ENCODE measurements at places on chromosomes 2 and 18.

DNA sequence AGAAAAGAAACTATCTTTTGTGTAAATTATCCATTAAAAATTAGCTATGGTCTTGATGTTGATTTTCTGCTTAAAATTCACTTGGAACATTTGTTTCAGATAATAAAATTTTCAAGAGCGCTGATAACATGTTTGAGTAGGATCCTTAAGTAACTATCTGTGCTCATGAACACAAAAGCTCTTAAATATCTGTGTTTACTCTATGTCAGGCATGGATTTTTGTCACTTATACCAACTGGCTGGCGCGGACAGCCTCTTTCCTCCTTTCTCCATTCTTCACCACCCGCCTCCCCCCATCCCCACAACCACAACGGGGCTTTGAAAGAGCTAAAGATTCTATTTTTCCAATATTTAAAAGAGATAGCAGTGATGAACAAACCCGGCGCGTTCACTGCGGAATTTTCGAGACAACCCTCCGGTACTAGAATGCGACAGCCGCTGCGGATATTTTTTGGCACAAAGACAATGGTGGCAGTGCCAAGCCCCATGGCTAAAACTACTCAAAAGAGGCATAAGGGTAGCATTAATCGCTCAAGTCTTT lies 181.5 kb downstream of the TCF4 start:
- DNase-seq, result no peak

GRCh38 chr2:163343316-163343715 lies 392.5 kb downstream of the FIGN start:
- DNase-seq, result no peak

GRCh38 chr18:37662546-37663339 lies 97.1 kb upstream of the CELF4 start:
- no peak for DNase-seq

DNA sequence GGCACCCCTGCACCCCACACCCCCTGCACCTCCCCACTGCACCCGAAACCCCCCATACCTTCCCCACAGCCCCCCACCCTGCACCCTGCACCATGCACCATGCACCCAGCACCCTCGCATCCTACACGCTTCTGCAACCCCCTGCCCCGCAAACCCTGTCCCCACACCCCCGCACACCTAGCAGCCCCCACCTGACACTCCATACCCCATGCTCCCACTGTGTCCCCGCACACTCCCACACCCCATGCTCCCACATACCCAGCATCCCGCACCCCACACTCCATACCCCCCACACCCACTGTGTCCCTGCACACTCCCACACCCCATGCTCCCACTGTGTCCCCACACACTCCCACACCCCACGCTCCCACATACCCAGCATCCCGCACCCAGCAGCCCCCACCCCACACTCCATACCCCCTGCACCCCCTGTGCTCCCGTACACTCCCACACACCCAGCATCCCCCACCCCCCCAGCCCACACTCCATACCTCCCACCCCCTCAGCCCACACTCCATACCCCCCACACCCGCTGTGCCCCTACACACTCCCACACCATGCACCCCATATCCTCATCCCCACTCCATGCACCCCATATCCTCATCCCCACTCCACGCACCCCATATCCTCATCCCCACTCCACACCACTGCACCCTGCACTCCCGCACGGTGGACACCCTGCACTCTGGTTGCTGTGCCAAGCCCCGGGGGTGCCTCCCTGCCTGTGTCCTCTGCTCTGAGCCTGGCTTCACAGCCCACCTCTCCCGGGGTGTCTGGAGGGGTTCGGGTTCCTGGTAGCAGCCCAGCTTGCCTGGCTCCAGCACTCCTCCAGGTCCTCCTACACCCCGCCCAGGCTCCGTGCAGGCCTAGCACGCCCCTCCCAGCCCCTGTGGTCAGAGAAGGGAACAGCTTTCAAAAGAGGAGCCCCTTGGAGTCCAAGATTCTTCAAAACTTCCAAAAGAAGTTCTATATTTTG lies 93.9 kb upstream of the CTDP1 start:
- DNase-seq, result no peak

DNA sequence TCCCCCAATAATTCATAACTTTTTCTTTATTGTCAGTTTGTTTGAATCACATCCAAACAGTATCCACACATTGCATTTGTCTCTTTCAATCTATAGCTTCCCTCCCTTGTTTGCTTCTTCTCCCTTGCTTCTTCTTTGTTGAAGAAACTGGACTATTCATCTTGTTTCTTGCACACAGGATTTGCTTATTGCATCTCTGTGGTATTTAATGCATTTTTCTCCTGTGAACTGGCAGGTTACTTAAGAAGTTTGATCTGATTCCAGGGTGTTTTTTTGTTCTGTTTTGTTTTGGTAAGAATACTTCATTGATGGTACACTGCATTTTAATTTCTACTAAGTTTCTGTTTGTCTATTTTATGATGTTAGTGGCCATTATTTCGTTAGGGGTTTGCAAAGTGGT lies 166.8 kb downstream of the CAMKMT start:
- no peak for DNase-seq

- DNase-seq, result no peak
Measured at GRCh38 chr18:44916429-44917207, 235.9 kb downstream of the SETBP1 start.
